NCI-H2081 treated with DMSO at 0.1 percent for 48 hours (cell line): ENCODE measurements at places on chromosomes 5 and 9.

GRCh38 chr5:129445379-129445778, 14.7 kb upstream of the ADAMTS19 start:
- DNase-seq: no peak

DNA sequence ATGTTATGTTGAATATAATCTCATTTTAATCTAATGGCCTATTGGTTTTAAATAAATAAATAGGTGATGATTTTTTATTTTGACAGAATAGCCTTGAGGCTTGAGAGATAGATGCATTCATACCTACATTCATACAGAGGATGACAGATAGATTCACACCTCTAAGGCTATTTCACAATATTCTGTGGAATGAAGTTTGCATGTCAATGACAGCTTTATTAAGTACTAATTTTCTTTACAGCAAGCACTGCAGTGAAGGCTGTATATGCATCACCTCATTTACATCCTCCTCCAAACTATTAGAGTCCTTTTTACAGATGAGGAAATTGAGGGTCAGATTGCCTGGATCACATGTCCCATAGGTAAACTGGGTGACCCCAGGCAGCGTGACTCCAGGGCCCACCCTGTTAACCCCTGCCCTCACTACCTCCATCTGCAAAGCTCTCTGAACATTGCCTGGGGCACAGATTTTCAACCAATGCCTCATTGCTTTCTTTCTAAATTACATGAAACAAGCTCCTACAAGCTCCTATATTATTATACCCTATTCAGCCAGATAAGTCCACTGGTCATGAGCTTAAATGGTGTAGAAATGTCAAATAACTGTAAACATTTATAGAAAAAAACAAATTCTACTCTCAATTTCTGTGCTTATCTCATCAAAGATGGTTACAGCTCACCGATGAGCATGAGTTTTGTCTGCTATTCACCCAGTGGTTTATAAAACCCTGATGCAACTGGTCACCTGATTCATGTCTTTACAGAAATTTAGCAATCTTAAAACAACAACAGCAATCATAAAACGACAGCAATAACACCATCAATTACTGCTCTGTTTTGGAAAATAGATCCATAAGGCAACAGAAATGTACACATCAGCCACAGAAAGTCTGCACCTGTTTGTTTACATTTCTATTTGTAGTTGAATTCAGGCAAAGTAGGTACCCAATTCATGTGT, 338.0 kb downstream of the NSG2 start:
- DNase-seq: no peak

GRCh38 chr5:104363567-104363966, 801.0 kb upstream of the NUDT12 start:
- DNase-seq: no peak

DNA sequence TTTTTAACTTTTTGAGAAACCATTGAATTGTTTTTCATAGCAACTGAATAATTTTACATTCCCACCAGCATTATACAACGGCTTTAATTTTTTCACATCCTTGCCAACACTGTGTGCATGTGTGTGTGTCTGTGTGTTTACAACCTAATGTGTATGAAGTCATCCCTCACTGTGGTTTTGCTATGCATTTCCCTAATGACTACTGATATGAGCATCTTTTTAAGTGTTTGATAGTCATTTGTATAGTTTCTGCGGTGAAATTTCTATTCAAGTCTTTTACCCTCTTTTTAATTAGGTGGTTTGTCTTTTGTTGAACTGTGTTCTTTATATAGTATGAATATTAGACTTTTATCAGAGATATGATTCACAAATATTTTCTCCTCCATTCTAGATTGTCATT, 263.1 kb upstream of the COX7C start:
- no peak for DNase-seq

GRCh38 chr9:35818341-35818740, 3.5 kb upstream of the HINT2 start:
- no peak for DNase-seq

DNA sequence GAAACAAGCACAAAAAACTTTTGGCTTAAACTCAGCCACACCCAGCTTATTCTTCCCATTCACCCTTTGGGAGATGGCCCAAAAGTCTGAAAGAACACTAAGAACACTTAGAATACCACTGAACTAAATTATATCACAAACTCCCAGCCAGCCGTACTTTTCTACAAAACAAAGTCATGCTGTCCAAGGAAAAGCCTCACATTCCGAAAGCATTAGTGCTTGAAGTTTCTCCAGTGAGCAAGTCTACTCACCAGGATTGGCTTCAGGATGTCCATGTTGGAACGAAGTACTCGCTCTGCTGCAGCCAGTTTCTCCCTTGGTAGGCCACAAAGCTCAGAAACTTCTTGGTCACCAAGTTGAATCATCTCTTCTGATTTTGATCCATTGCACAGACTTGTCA, 69.7 kb downstream of the ABCA1 start:
- no peak for DNase-seq

DNA sequence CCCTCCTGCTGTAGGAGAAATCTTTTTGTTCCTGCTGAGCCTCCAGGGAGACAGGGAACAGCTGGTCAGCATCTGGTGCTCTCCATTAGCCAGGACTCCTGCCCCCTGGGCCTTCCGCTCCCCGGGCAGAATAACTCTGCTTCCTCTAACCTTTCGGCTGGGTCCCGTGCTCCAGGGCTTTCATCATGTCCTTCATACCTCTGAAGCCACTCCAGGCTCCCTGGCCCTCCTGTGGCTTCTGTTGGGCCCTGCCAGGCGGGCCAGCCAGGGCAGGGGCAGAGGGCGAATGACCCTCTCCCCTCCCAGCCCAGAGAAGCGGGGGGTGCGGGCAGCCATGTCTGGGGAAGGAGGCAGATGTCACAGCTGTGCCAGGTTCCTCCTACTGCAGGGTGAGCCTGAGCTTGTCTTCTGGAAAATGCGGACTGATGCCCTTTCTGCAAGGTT, 81.7 kb upstream of the LMX1B start:
- DNase-seq: no peak
